H1 (cell line): ENCODE measurements at places on chromosomes 4 and X. TPM values are rescaled to one million over a fixed set of nuclear protein-coding genes. Genes with fewer than 3 reads are reported as not detected.
A peak's percentile ranks its signal among the peaks of the same experiment; 100 is the strongest.

Gene TRAPPC11
- polyA plus RNA-seq = 15.3 and 19.2 TPM in 2 replicates

GRCh38 chr4:78951862-78952472, 12.7 kb upstream of the PAQR3 start:
- no peaks in the 10 kb centered on the region for H3K4me1 ChIP-seq
- no peak overlapping the region for H3K27ac ChIP-seq
- DNase-seq = no peak

GRCh38 chr4:170758988-170759387, 669.2 kb upstream of the AADAT start:
- H3K4me1 ChIP-seq = no peaks in the 10 kb centered on the region
- no peaks in the 10 kb centered on the region for H3K27me3 ChIP-seq
- H3K4me3 ChIP-seq = no peak overlapping the region
- DNase-seq = no peak

GRCh38 chr4:139144161-139144859, 32.7 kb downstream of the ELF2 start:
- H3K4me3 ChIP-seq = no peak overlapping the region
- H3K4me1 ChIP-seq = peaks cover 12% of the 10 kb centered on the region
- no peaks in the 10 kb centered on the region for H3K36me3 ChIP-seq
- H3K27ac ChIP-seq = peak overlapping the region; percentile 60

DNA sequence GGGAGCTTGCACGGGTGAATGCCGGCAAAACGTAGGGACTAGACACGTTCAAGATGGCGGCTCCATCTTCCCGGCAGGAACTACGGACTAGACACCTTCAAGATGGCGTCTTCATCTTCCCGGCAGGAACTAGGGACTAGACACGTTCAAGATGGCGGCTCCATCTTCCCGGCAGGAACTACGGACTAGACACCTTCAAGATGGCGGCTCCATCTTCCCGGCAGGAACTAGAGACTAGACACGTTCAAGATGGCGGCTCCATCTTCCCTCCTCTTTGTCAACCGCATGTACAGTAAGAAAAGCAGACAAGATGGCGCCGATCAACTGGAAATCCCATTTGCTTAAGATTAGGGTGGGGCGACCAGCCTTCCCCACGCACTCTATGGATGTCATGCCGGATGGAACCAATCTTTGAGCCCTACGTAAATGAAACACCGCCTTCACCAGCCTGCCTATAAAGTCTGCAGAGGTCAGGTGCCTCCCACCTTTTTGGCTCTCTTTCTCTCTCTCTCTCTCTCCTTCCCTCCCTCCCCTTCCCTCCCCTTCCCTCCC, 222.4 kb downstream of the CRLF2 start:
- no peak overlapping the region for H3K27ac ChIP-seq
- DNase-seq = no peak
- no peaks in the 10 kb centered on the region for H3K36me3 ChIP-seq
- no peaks in the 10 kb centered on the region for H3K4me1 ChIP-seq
- no peaks in the 10 kb centered on the region for H3K27me3 ChIP-seq

Gene PTTG2
- polyA plus RNA-seq = not detected in 2 replicates

Gene ZAR1
- 0.33 and 0.35 TPM in 2 replicates for polyA plus RNA-seq

Gene LDB2
- polyA plus RNA-seq = 72.5 and 140 TPM in 2 replicates

Gene CLCN4
- polyA plus RNA-seq = 3.3 and 3.6 TPM in 2 replicates

DNA sequence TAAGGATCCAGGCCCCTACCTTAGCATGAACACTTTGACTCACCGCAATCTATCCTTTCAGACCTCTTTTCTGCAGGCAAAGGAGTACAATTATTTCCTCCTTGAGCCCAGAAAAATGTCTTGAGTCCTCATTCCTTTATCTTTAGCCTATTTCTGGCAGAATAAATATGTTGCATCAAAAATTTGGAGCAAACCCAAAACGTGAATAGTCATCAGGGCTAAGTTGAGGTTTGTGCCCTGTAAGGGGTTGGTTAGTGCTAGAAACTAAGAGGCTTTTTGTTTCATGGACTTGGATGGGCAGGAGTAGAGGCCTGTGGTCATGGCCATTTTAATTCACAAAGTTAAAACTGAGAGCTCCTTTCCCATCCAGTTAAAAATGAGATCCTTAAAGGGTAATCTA, 460.3 kb downstream of the GBA3 start:
- H3K27ac ChIP-seq = no peak overlapping the region
- H3K36me3 ChIP-seq = no peaks in the 10 kb centered on the region
- H3K27me3 ChIP-seq = no peaks in the 10 kb centered on the region
- no peaks in the 10 kb centered on the region for H3K4me1 ChIP-seq
- H3K4me3 ChIP-seq = no peak overlapping the region

DNA sequence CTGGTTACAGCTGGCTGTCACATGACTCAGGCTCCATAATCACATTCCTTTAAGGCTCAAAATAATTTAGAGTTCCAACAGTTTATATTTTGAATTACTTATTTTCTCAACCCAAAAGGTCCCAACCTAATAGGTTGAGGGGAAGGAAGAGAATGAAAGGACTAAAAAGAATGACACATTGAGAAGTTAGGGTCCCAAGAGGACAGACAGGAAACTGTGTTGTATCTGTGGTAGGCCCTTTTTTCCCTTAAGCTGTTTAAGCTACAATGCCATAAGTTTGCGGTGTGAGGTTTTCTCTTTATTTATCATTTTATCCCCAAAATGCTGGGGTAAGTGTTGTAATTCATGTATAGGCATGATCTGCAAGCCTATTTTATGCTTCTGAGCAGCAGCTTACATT, 290.2 kb downstream of the ZNF674 start:
- H3K4me3 ChIP-seq = no peak overlapping the region
- no peak for DNase-seq
- H3K4me1 ChIP-seq = no peaks in the 10 kb centered on the region

- H3K27me3 ChIP-seq = no peaks in the 10 kb centered on the region
- H3K4me1 ChIP-seq = no peaks in the 10 kb centered on the region
- no peak for DNase-seq
- H3K27ac ChIP-seq = no peak overlapping the region
- H3K36me3 ChIP-seq = no peaks in the 10 kb centered on the region
These were observed 1133.9 kb downstream of the SH3BGRL start for GRCh38 chrX:82335772-82336171.

GRCh38 chr4:1834047-1834775, 21.7 kb downstream of the LETM1 start:
- peaks cover 10% of the 10 kb centered on the region; the same call in 1 of the 2 replicates for H3K36me3 ChIP-seq
- H3K4me1 ChIP-seq = no peaks in the 10 kb centered on the region; the same call in 1 of the 2 replicates
- DNase-seq = no peak
- no peak overlapping the region for H3K4me3 ChIP-seq
- H3K27me3 ChIP-seq = no peaks in the 10 kb centered on the region

- no peak overlapping the region for H3K4me3 ChIP-seq
- no peak overlapping the region for H3K27ac ChIP-seq
- no peaks in the 10 kb centered on the region for H3K36me3 ChIP-seq
- DNase-seq = no peak
These were observed 93.2 kb upstream of the DIAPH2 start for GRCh38 chrX:96591421-96591820.

GRCh38 chr4:5958199-5958735, 60.0 kb downstream of the C4orf50 start:
- no peak overlapping the region for H3K27ac ChIP-seq
- no peak for DNase-seq
- H3K4me1 ChIP-seq = peaks cover 15% of the 10 kb centered on the region
- no peak overlapping the region for H3K4me3 ChIP-seq

Gene PLAC8
- polyA plus RNA-seq = 0.98 and 1.7 TPM in 2 replicates

DNA sequence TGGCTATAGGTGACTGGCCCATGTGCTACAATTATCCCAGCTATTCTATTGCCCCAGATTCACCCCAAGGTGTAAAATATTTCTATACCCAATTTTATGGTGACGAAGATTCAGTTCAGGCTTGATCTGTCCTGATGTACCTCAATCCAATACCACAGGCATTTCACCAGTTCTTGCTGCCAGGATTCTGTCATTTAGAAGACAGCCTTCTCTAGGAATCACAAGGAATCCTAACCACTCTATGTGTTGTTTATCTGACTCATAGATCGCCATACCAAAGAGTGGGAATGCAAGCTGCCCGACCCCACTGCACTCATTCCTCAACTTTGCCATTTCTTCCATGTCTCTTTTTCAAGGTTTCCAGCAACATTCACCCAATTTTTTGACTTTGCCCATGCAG, 355.0 kb upstream of the EMCN start:
- H3K27ac ChIP-seq = no peak overlapping the region
- DNase-seq = no peak
- H3K4me3 ChIP-seq = no peak overlapping the region
- no peaks in the 10 kb centered on the region for H3K4me1 ChIP-seq
- H3K36me3 ChIP-seq = no peaks in the 10 kb centered on the region
- no peaks in the 10 kb centered on the region for H3K27me3 ChIP-seq

DNA sequence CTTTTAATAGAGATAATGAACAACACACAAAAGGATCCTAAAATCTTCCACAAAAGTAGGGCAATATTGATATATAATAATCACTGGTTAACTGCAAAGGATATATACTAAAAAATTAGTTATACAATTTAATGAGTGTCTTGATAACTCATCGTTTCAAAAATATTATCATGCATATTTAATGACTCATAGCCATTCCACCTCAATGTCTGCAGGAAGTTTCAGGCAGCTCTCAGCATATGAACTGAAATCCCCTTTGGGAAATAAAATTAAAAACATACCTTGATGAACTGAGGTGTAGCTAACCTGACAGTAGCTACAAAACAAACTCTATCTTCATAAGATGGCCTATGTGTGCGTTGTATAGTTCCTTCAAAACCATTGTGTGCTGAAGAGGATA, 62.9 kb downstream of the TMEM165 start:
- no peaks in the 10 kb centered on the region for H3K4me1 ChIP-seq
- no peak for DNase-seq
- H3K27ac ChIP-seq = no peak overlapping the region
- H3K4me3 ChIP-seq = no peak overlapping the region
- no peaks in the 10 kb centered on the region; the same call in 1 of the 2 replicates for H3K36me3 ChIP-seq
- H3K27me3 ChIP-seq = no peaks in the 10 kb centered on the region

- no peak overlapping the region for H3K4me3 ChIP-seq
- no peaks in the 10 kb centered on the region for H3K27me3 ChIP-seq
- H3K36me3 ChIP-seq = no peaks in the 10 kb centered on the region
- no peaks in the 10 kb centered on the region for H3K4me1 ChIP-seq
These were observed 475.4 kb upstream of the RPS6KA3 start for GRCh38 chrX:20742106-20742505.

Gene RS1
- 0.02 and 0.03 TPM in 2 replicates for polyA plus RNA-seq

Gene ATP2B3
- polyA plus RNA-seq = 0.14 and 0.24 TPM in 2 replicates

Gene SCRG1
- not detected in 2 replicates for polyA plus RNA-seq

DNA sequence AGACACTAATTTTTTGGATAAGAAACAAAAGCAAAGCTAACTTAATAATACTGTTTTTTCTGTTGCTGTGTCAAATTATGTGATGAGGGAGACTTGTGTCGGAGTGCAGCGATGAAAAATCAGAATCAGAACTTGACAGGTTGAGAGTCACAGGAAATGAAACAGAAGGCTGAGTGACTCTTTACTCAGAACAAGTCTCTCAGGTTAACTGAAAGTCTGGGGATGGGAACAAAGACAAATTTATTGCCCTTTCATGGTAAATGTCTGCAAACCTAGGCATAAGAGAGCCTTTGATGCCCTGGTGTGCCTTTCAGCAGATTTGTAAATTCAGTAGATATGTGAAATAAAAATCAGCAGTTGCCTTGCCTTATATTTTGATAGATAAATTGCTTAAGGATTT, 96.0 kb downstream of the ADGRL3 start:
- no peaks in the 10 kb centered on the region for H3K4me1 ChIP-seq
- H3K36me3 ChIP-seq = no peaks in the 10 kb centered on the region
- no peak for DNase-seq
- H3K27me3 ChIP-seq = no peaks in the 10 kb centered on the region

DNA sequence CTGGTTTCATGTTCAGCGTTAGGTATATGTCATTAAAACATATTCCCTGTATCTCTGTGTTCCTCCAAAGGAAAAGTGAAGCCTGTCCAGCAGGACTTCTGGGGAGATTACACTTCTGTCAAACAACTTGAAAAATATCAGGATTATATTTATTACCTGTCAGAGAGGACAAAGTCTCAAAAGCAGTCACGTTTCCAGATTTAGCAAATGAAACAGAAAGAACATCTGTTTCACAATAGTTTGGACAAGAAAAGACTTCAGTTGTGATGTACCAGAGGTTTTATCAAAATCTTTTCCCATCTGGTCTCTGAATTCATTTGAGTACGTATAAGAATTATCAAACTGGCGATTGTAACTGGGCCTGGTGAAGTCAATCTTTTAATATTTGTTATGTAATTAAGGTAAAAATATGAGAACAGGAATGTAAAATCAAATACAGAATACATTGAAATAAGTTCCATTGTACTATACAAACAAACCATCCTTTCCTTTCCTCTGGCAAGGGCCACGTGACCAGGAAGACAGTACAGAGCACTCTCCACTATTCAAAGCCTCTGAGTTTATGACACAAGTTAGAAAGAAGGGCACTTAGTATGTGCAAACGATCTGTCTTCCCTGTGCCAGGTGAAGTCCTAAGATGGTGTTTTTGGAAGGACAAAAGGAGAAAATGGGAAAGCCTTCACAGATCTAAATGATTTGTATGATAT, 3.2 kb downstream of the CASP3 start:
- H3K4me3 ChIP-seq = no peak overlapping the region
- no peaks in the 10 kb centered on the region for H3K27me3 ChIP-seq
- peaks cover 16% of the 10 kb centered on the region for H3K4me1 ChIP-seq
- peaks cover 5% of the 10 kb centered on the region; the same call in 1 of the 2 replicates for H3K36me3 ChIP-seq

- H3K36me3 ChIP-seq = no peaks in the 10 kb centered on the region
- H3K27ac ChIP-seq = no peak overlapping the region
- DNase-seq = no peak
- no peak overlapping the region for H3K4me3 ChIP-seq
- H3K27me3 ChIP-seq = no peaks in the 10 kb centered on the region
- H3K4me1 ChIP-seq = no peaks in the 10 kb centered on the region
These were observed 55.0 kb downstream of the PRPS1 start for GRCh38 chrX:107683124-107683895.

DNA sequence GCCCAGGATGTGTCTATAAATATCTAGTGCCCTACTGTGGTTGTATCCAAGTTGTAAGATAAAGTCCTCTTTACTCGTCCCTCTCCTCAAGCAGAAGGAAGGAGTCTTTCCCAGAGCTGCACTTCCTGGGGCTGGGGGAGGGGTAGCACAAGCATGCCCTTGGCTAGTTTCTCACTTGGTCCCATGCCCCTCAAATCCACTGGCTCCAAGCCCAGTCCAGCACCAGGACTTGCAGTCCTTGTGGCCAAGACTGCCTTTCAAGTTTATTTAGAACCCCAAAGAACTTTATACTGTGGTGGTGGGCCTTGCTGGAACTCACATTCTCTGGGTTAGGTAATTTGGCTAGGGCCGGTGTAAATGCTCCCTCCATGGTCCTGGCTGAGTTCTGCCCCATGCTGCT, 43.2 kb upstream of the SLC10A4 start:
- no peak overlapping the region for H3K27ac ChIP-seq
- no peaks in the 10 kb centered on the region for H3K4me1 ChIP-seq
- no peak overlapping the region for H3K4me3 ChIP-seq
- no peaks in the 10 kb centered on the region for H3K27me3 ChIP-seq

DNA sequence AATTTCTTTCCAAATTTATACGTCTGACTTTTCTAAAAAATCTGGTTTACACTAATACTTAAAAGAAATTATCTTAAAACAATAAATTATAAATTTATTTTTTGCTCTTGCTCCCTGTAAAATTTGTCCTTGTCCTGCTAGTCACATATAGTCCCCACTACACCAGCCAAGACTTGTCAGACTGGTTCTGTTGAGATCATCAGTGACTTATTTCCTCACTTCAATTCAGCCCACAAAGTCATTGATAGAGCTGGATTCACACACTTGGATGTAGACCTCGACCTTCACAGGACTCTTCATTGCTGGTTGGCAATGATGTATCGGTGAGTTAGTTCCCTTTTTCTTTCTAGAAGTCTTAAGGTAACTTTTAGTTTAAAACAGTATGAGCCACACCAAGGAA, at the start of gene TMPRSS11E:
TMPRSS11E (plus strand) TSS at position 263 of the 400 bp plus-strand sequence; CDS start at position 313, 50 bp downstream.
- H3K27ac ChIP-seq = no peak within 1 kb of the TSS
- DNase-seq = no peak
- H3K36me3 ChIP-seq = no peaks in the 10 kb centered on the region
- no peaks in the 10 kb centered on the region for H3K4me1 ChIP-seq
- no peaks in the 10 kb centered on the region for H3K27me3 ChIP-seq

Gene ASIC5
- not detected in 2 replicates for polyA plus RNA-seq
